ENCODE measurements at places on chromosomes 6 and 20.

GRCh38 chr6:13485303-13485702, 2.1 kb downstream of the GFOD1 start:
- DNase-seq, result peak; percentile 36

DNA sequence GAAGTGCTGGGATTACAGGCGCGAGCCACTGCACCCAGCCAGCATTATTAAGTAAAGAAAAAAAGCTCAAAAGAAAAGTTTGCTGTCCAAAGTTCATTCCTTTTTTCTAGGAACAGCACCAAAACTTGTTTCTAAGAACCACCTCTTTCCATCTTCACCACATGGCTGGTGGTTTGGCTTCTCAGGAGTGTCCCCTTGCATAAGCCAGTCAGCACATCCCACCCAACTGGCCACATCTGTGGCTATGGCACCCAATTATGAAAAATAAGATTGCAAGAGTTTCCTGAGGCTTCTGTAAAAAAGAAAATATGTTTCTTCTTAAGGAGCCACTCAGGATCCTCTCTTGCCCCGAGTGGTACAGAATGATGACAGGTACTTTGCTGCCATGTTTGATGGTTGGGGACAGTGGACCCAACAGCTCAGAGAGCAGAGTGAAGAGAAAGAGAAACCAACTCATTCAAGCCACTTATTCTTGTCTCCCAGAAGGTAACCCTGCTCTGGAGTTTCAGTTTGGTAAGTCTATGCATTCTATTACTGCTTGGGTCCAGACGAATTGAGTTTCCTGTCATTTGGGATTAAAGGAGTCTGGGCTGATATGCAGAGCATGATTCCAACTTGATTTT, 65.3 kb downstream of the PSMB1 start:
- no peak for DNase-seq

- no peak for DNase-seq
Measured at GRCh38 chr20:38091441-38092216, 58.1 kb downstream of the RPRD1B start.

DNA sequence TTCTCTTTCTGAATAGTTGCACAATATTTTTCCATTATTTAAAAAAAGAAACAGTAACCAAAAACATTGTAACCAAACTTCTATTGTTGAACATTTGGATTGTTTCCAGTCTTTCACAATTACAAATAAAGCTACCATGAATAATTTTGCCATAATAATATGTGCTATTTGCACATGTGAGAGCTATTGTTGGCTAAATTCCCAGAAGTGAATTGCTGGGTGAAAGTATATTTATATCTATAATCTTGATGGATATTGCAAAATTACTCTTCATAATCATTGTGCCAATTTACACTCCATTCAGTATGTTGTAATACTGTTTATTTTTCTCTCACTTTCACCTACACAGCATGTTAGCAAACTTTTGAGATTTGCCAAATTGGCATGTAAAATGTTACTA, 36.6 kb upstream of the SLC22A16 start:
- no peak for DNase-seq

DNA sequence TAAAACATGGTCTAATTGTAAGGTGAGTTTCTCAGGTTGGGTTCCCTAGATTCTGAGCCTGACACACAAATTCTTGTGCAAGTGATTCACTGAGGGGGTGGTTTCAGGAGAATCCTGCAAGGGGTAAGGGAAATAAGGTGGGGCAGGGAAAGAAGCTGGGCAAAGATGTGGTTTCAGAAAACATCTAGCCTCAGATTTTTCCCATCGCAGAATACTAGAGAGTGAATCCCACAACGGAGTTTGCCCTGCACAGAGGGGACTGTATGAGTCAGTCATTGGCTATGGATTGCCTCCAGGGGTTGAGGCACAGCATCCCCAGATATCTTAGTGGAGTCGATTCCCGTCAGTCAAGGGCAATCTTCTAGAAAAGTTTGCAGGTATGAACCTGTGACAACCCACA, 65.2 kb downstream of the PRL start:
- DNase-seq, result no peak

DNA sequence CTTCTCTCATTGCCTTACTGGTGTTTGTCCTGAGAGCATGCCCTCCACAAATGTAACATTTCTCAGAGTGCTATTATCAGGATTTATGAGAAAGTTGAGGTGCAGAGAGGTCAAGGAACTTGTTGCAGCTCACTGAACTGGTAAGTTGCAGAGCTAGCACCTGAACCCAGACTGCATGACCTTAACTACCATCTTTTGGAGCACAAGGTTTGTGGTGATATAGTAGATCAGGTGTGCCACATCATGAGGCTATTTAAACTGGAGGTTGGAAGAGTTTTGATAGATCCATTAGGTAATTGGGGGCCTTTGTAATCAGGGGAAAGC, 112.0 kb upstream of the CITED2 start:
- DNase-seq, result no peak

GRCh38 chr20:24981790-24982189, 10.8 kb downstream of the APMAP start:
- no peak for DNase-seq

DNA sequence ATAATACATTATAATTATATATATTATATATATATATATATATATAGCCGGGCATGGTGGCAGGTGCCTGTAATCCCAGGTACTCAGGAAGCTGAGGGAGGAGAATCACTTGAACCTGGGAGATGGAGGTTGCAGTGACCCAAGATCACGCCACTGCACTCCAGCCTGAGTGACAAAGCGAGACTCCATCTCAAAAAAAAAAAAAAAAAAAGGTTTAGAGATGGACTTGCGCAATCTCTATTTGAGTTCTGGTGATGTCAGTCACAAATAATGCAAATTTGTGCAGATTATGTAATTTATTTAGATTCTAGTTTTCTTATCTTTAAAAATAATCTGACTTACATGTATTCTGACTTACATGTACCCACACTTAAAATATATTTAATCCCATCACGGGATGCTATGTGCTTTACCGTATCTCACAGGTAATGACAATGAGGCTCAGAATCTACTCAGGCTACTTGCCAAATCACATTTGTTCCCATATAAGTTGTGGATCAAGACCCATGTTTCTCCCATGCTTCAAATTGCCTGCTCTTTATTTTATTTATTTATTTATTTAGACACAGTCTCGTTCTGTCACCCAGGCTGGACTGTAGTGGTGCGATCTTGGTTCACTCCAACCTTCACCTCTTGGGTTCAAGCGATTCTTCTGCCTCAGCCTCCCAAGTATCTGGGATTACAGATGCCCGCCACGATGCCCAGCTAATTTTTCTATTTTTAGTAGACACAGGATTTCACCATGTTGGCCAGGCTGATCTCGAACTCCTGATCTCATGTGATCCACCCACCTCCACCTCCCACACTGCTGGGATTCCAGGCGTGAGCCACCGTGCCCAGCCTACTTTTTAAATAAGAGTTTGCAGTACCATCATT, 7.6 kb upstream of the UST start:
- no peak for DNase-seq

DNA sequence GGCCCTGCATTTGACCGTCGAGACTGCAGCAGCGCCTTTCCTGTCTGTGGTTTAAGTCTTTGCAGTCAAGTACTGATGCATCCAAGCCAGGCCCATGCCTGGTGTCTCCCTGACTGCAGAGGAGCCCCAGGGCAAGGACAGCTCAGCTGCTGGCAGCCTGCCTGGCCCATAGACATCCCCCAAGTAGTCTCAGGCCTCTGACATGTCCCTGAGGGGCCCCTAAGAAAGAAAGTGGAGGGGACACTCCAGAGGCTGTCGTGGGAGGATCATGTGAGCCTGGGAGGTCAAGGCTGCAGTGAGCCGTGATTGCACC, 18.0 kb downstream of the HRH3 start:
- no peak for DNase-seq

GRCh38 chr6:6479785-6480184, 108.7 kb upstream of the LY86 start:
- peak; percentile 89 for DNase-seq

DNA sequence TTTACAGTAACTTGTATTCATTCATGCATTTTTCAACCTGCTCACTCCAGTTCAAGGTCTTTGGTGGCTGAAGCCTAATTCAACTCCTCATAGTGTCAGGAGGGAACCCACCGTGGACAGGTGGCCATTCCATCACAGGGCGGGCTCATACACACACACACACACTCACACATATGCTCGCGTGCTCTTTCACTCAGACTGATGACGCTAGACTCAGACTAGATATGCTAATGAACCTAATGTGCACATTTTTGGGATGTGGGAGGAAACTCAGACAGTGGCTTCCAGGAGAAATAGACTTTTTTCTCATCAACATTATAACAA, 56.7 kb downstream of the TRIM27 start:
- peak; percentile 72 for DNase-seq

DNA sequence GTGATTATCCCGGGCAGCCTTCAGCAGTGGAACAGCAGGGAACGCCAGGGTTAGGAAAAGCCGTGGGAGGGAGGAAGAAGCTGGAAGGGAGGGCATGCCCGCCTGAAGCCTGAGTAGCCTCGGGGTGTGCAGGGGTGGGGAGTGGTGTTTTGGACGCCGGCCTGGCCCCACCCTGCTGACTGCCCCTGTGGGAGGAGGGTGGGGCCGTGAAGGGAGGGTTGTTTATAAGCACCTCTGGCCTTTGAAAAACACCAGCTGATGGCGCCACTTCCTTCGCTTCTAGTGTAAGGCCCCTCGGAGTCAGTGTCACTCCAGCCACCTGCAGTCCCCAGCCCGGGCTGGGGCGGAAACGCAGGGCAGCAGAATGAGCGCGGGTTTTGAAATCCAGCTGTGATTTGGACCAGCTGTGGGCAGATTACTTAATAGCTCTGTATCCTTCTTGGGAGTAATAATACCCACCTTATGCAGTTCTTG, 52.8 kb upstream of the BMP6 start:
- DNase-seq, result peak; percentile 70

DNA sequence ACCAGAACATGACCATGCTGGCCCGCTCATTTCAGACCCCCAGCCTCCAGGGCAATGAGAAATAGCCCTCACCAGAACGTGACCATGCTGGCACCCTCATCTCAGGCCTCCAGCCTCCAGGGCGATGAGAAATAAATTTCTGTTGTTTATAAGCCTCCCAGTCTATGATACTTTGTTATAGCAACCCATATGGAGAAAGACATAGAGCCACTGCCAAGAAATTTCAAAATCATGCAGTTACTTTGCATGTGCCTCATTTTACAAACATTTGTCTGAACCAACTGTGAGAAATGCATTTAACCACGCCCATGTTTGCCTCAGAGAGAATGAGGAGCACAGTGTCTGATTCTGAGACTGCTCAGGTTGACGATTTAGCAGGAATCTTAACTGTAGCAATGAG, 15.5 kb downstream of the CYP39A1 start:
- DNase-seq, result no peak

DNA sequence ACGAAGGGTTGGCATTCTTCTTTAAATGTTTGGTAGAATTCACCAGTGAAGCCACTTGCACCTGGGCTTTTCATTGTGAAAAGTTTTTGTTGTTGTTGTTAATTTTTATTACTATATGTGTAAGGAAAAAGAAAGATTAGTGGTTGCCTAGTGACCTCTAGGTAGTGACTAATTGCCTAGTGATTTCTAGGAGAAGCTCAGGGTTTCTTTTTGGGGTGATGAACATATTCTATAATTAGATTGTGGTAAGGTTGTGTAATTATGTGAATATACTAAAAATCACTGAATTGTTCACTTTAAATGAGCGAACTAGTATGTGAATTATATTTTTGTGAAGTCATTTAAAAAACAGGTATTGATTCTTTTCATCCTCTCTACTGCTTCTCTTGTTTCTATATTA, 123.8 kb upstream of the TMEM170B start:
- no peak for DNase-seq

DNA sequence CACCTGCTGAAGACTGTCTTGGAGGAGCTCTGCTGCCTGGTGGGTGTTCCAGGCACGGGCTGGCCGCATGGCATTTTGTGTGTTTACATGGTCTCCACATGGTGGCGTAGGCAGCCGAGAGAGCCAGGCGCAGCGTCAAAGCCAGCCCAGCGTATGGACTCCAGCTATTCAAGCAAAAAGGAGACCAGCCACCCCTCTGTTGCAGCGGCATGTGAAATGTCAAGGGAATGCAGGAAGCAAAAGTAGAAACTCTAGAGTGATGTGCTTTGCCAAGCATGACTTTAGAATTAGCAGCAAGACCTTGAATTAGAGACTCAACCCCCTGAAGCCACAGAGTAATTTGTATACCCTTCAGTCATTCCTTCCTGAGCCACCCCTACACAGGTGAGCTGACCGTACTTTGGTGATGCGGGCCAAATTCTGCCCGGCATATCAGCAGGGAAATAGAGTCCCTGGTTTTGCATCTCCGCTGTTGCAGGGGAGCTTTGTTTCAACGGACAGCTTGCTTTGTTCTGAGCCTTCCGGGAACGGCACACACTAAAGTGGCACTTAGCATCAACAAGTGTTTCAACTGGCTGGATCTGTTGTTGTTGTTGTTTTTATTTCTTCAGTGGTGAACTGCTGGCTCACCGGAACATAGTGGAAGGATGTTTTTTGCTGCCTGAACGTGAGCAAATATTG, 48.5 kb downstream of the FNDC1 start:
- peak; percentile 38 for DNase-seq

DNA sequence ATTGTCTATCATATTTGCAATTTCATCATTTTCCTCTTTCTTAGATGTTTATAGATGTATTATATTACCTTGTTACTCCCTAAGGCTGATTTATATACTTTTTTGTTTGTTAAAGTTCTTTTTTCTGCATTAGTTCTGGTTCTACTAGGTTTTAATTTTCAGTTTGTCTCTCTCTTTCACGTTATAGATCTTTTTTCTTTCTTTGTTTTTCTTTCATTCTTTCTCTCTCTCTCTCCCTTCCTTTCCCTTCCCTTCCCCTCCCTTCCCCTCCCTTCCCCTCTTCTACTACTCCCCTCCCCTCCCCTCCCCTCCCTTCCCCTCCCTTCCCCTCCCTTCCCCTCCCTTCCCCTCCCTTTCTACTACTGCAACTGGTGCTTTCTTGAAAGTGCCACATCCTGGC, 345.3 kb downstream of the CENPW start:
- no peak for DNase-seq

DNA sequence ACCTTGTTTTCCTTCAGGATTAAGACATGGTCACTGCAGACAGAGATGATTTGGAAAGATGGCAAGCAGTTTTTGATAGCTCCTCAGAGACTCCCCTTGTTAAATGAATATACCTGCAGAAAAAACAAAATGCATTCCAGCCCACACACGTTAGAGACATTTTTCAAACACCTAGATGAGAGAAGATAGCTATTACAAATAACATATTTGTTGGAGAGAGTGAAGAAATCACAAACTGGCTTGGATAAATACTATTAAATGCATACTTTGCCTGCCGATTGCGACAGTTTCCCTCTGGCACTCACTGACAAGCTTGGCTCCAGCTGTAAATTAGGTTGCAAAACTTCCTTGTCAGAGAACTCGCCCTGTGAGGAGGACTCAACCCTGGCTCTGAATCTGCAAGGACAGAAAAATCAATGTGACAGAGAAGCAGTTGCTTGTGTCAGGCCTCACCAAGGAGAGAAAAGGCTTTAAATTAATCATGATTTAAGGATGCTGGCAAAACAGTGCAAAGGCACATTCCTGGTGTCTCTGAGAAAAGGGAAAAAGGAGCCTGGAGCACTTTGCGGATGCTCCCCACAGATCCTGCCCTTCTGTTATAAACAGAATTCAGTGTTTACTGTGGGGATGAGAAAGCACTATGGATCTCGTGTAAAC, 423.7 kb upstream of the MARCKS start:
- DNase-seq, result no peak

All from hematopoietic multipotent progenitor cell treated with erythropoietin and hydrocortisone succinate and interleukin-3 and kit ligand, for 8 days (in vitro differentiated cells).